Aorta (tissue), 5 donors: ENCODE measurements at places on chromosomes 12 and 14. TPM values are rescaled to one million over a fixed set of nuclear protein-coding genes. Genes with fewer than 3 reads are reported as not detected.

DNA sequence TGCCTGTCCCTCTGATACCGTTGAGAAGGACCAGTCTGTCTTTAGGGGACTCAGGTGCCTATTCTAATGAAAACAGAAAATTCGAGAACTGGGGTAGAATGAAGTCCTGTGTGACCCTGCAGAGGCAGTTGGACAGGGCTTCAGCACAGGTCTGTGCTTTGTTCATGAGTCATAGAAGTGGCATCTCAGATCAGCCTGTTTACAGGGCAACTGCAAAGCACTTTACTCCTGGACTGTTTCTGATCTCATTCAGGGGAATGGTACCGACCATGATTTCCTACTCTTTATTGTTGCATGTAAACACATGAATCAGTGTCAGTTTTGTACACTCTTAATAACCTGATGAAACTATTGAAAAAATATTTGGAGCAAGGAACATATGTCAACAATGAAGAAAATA lies 1517.0 kb downstream of the AACS start:
- DNase-seq, result no peak

- DNase-seq, result no peak
Measured at GRCh38 chr12:7486512-7486911, 17.1 kb downstream of the CD163 start.

DNA sequence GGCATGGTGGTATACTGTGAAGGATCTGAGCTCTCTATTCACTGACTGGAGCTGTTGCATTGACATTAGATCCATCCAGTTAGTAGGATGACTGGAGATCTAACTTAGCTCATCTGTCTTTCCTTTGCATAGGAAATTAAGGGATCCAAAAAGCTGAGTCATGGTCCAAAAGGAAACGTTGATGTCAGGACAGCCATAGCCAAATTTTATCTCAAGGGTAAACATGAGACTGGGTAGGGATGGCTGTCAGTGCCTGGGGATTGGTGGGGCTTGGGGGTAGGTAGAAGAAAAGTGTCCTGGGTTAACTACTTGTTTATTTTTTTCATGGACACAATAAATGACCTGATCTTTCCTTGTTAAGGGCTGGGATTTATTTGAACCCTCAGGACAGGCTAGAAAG lies 4.6 kb downstream of the FAM177A1 start:
- no peak for DNase-seq

GRCh38 chr12:110134691-110135411 lies 10.7 kb downstream of the IFT81 start:
- DNase-seq, result no peak

- no peak for DNase-seq
Measured at GRCh38 chr12:93484315-93484981, 17.1 kb downstream of the MRPL42 start.

DNA sequence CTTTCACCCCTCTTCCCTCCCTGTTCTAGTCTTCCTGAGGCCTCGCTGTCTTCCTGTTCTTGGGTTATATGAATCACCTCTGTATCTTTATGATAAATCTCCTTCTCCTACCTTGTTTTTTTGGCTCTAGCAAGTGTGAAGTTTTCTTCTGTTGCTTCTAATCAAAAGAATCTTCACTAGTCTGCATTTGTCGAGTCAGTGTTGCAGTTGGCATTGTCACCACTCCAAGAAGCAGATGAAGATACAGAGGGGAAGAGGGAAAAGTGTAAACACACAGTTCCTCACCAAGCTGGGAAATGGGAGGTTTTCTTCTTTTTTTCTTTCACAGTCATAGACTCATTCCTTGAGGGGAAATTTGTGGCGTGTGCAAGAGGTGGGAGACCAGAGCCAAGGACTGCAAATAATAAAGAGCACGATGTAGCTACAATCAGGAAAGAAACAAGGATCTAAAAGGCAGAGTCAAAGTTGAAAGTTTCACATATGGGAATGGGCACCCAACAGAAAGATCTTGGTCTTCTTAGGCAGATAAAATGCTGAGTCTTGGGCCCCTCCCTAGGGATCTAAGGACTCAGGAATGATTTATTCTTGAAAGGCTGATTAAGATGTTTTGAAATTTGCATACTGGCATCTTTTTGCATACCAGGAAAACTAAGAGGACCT lies 22.2 kb upstream of the PRICKLE1 start:
- no peak for DNase-seq

GRCh38 chr12:25433581-25434325 lies 119.3 kb downstream of the LMNTD1 start:
- no peak for DNase-seq

- no peak for DNase-seq
Measured at GRCh38 chr12:77239617-77240016, 174.2 kb upstream of the E2F7 start.

The PTGDR gene
- polyA plus RNA-seq, result 0.13 TPM

The KIF26A gene
- 0.13 TPM for polyA plus RNA-seq

The KCNC2 gene
- not detected for polyA plus RNA-seq
